ENCODE measurements at places on chromosomes 1 and 21.

- no peak for DNase-seq
Observed at GRCh38 chr1:224622831-224623230, 6.7 kb downstream of the CNIH3 start.

- peak; percentile 79 for DNase-seq
Observed at GRCh38 chr1:116817582-116818064, 63.4 kb downstream of the CD2 start.

DNA sequence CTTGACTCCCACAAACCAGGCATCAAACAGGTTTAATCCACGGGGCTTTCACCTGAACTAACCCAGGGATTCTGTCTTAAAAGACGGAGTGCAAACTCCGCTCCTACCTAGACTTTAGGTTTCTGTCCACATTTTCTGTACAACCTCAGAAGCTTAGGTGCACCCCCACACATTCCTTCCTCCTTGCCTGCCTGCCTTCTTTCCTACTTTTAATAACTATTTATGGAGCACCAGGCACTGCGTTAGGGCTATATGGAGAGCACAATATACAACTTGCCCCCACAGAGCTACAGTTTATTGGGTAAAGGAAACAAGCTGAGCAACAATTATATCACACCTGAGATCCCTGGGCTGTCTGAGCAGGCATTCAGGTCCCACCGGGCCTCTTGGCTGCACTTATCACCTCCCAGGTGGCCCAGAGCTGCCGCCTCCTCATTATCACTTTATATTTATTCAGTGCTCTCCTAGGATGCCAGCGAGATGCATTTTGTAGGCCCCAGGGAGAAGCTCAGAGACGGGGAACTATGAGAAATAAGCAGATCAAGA lies 64.1 kb downstream of the DNTTIP2 start:
- no peak for DNase-seq

DNA sequence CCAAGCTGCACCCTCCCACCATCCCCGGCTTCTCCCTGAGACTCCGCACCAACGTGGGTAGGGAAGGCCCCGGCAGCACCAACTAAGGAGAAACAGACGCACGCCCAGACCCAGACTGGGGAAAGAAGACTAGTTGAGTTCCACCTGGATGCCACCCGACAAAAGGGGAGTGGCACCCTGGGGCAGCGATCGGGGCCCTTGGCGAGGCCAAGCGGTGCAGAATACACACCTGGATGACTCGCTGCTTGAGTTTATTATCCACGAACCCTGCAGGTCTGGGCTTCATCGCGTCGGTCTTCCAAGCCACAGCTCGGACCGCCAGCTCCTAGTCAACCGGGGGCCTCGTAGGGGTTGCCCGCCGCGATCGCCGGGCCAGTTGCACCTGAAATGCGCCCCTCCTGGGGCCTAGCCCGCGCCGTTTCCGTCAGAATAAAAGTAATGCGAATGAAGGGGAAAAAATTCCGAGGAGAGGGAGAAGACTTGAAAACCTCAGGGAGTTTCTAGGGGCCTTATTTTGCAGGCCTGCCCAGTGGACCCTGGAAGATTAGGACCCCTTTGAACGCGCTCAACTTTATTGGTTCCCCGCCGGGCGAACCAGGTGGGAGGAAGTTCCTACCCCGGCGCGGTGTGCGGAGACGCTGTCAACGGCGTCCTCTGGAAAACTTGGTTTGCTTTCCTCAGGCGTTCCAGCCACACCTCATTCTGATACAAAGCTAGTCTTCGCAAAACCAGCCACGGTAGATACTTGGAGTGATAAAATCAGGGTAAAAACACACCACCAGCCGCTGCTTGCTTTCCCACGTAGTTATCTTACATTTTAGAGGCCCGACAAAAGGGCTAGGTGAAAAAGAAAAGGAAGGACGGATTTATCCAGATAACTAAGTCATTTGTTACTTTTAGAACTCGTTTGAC lies at the start of gene NVL:
Gene NVL, minus strand, starts transcription at position 331 of the 912 bp plus-strand sequence. Its CDS starts 45 bp downstream, at position 286.
- DNase-seq: peak; percentile 82

GRCh38 chr1:7810395-7810794 lies 26.3 kb downstream of the PER3 start:
- DNase-seq: no peak

DNA sequence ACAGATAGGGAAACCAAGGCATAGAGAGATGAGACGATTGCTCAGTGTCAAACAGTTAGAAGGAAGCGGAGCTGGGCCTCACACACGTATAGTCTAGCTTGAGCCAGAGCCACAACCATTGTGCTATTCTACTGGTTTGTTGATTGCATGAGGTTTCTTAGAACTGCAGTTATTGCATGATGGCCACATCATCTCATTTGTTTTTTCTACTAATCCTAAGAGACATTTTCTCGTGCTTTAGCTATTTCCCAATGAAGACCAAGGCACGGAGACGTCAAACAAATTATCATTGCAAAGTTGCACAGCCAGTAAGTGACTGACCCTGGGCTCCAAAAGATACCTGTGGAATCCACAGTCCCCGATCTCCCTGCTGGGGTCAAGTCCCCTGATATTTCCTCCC lies 25.1 kb upstream of the ZNF362 start:
- no peak for DNase-seq

GRCh38 chr1:80424249-80424648 lies 1376.5 kb upstream of the ADGRL2 start:
- no peak for DNase-seq

GRCh38 chr1:55038974-55039341 lies 390 bp upstream of the PCSK9 start:
- no peak for DNase-seq

- DNase-seq: peak; percentile 62
Observed at GRCh38 chr1:200971955-200972711, 51.4 kb downstream of the KIF21B start.

DNA sequence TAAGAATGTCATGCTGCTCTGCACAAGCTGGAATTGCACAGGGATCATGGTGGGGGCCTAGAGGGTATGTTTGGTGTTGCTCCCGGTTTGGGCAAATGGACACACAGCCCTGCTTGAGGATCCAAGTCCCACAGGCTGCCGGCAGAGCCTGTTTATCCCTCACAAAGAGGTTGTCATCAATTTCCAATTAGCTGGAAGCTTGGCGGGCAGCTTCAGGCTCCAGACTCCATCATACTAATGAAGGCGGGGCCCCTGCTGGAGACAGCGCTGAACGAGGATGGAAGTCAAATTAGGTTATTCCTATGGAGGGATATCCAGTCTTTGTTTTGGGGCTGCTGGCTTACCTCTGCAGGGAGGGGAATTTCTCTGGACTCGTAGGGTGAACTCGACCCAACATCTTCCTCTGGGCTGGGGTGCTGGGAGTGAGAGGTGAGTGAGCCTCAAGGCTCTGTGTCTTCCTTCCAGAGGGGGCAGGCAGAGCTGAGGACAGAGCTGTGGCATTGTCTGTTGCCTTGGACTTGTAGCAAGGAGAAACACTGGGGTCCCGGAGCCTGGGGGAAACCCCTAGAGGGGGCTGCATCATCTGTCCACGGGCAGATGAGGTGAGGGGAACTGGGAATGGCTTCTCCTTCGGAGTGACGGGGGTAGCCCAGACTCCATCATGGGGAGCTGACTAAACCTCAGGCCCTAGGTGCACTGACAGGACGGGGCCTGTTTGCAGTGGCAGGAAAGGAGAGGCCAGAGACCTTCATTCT lies 24.9 kb upstream of the PARP1 start:
- DNase-seq: no peak

- no peak for DNase-seq
Observed at GRCh38 chr1:42743317-42744147, 3.5 kb upstream of the CLDN19 start.

DNA sequence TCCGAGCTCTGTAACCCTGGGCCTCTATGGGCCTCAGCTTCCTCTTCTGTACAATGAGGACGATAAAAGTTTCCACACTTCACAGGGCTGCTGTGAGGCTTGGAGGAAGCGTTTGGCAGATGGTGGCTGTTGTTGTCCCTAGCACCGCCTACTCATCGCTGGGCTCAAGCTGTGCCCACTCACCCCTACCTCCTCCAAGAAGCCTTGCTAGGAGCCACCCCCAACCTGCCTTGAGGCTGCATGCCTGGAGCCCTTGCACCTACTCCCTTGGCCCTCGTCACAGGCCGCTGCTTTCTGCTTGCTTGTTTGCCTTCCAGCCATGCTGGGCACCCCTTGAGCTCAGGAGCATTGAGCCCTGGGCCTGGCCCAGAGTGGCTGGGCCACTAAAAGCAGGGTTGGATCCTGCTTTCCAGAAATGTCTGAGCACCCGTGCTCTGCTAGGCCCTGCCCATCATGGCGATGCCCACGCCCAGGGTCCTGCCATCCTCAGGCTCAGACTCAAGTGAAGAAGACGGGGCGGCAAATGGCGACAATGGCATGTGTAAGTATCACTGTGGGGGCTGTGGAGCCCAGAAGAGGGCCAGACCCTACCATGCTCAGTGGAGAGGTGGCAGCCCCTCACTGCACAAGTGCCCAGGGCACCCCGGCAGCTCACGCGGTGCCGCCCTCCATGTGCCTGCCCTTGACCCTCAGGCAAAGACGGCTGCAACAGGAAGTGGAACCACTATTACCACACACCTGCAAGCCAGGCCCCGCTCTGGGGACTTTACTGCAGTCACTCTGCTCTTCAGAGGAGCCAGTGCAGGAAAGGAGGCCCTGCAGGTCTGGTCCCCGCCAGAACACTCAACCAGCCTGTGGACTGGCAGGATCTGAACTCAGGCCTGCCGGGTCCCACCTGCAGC lies 9.5 kb downstream of the SH3BGRL3 start:
- DNase-seq: no peak

- DNase-seq: no peak
Observed at GRCh38 chr1:193754732-193755427, 568.5 kb upstream of the B3GALT2 start.

DNA sequence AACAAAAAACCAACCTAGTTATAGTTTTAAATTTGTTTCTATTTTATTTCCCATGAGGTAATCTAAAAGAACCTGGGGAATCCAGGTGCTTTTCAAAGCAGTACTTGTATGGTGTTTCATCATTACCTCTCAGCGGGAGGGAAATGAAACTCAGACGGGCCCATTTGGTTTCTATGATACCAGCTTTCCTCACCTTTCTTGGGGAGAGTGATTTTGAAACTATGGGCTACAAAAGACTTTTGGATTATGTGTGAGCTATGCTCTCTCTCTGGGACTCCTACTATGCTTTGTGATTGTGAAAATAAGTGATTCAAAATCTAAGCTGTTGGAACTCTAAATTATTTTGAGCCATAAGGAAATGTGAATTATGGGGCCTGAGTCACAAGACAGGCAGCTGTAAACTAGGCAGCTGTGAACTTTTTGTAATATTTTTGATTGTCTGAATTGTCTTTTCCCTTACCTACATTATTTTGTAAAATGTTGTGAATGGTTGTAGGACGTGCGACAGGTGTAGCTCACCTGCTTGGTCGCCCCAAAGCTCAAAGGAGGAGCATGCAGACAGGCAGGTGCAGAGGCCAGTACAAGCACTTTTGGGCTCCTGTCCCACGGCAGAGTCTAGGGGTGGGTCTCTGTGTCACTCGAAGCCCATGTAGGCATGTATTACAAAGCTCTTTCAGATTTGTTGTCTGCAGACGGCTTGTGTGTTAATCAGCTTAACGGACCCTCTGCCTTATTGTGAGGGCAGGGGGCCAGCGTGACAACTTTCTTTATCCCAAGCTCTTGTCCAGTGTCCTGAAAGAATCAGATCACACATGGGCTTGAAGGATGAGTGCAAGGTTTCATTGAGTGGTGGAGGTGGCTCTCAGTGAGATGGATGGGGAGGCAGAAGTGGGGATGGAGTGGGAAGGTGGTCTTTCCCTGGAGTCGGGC lies 64.8 kb upstream of the BACH1 start:
- DNase-seq: peak; percentile 46

DNA sequence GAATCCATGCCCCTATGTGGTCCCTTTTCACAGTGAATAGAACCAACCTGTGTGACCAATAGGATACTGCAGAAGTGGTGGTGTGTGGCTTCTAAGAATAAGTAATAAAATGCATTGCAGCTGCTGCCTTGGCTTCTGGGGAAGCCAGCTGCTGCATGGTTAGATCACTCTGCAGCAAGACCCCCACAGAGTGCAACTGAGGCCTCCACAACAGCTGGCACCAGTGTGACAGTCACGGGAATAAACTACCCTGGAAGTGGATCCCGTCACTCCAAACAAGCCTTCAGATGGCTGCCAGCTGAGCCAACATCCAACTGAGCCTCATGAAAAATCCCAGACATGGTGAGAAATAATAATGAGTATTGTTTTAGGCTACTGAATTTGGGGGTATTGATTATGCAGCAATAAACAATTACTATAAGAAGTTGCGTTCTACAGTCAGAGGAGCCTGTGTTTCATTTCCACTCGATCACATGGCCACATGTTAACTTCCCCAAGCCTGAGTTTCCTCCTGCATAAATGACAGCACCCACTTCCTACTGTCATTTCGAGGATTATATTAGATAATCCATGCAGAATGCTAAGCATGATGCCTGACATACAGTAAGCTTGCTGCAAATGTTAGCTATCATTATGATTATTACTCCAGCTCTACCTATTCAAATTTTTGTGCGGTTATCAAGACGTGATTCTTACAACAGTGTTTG lies 20.8 kb upstream of the COG2 start:
- DNase-seq: no peak

DNA sequence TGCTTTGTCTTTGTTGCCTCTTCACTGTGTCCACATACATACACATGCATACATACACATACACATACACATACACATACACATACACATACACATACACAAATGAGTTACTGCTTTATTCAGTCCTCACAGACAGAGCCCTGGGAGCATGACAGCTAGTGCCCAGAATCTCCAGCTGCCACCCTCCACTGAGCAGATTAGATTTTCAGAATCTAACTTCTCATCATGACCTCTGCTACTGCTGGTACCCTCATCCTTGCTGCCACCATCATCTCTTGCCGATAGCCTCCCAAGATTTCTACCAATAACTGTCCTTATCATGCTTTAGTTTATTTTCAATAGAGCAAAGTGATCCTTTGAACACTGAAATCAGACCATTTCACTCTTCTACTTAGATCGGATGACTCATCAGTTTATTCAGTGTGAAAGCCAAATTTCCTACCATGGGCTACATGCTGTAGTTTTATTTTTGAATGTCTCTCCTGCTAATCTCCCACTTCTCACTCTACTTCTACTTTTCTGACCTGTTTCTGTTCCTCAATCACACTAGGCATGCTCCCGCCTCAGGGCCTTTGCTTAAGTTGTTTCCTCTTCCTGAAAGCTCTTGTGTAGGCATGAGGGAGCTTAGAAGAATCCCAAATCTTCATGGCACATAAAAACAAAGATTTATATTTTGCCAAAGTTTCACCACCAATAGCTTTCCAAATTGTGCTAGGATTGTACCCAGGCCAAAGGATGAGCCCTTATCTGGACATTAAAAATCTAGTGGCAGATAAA lies 43.0 kb downstream of the ATP6V1G3 start:
- no peak for DNase-seq

DNA sequence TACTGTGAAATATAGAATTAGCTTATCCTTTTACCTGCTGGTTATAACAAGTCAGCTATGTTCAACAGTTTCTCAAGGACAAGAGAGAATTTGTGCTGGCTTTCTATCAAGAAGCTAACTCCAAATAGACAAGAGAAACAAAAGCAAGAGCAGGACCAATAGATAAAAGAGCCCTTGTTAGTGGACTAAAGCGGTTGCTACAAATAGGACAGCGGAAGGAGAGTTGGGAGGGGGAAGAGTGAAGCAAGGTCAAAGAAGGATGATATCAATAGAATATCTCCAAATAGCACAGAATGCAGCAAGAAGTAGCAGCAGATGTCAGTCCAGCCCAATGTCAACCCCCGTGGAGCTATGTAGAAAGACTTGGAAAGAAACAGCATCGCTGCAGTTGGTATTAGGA lies 53.0 kb upstream of the AKT3 start:
- no peak for DNase-seq

- DNase-seq: no peak
Observed at GRCh38 chr1:53115403-53116306, 26.8 kb downstream of the SLC1A7 start.

GRCh38 chr1:218537122-218537913 lies 192.2 kb downstream of the TGFB2 start:
- no peak for DNase-seq

- DNase-seq: no peak
Observed at GRCh38 chr1:217333939-217334338, 297.0 kb downstream of the GPATCH2 start.
